Right lung (tissue), 10 donors: ENCODE measurements at places on chromosomes 5 and 9. TPM values are rescaled to one million over a fixed set of nuclear protein-coding genes. Genes with fewer than 3 reads are reported as not detected.

The HRH2 gene
- 7.3 TPM for polyA plus RNA-seq

The JADE2 gene
- polyA plus RNA-seq: 15.8 TPM

The SIT1 gene
- polyA plus RNA-seq: 0.40 TPM

The GSN gene
- polyA plus RNA-seq: 49.2 TPM

The SPATA31D4 gene
- polyA plus RNA-seq: not detected

The EIF4EBP3 gene
- polyA plus RNA-seq: 7.8 TPM

The CDH9 gene
- polyA plus RNA-seq: 0.23 TPM

The PTAR1 gene
- polyA plus RNA-seq: 39.6 TPM

The IL4 gene
- not detected for polyA plus RNA-seq

The IFT74 gene
- 35.5 TPM for polyA plus RNA-seq

The BTNL9 gene
- 12.4 TPM for polyA plus RNA-seq

The MCC gene
- polyA plus RNA-seq: 17.0 TPM

The C5 gene
- 54.6 TPM for polyA plus RNA-seq

The CAMK2A gene
- polyA plus RNA-seq: 5.8 TPM

The GPR151 gene
- not detected for polyA plus RNA-seq

The PCA3 gene
- polyA plus RNA-seq: 0.41 TPM

The EXOSC2 gene
- polyA plus RNA-seq: 42.1 TPM

The SLC1A3 gene
- polyA plus RNA-seq: 21.8 TPM

The INSL4 gene
- polyA plus RNA-seq: not detected

The ZNF883 gene
- polyA plus RNA-seq: 9.4 TPM

The CDH12 gene
- polyA plus RNA-seq: 4.4 TPM

The SPINK4 gene
- polyA plus RNA-seq: not detected

The FUBP3 gene
- polyA plus RNA-seq: 60.3 TPM

The STPG3 gene
- 0.74 TPM for polyA plus RNA-seq

The GFI1B gene
- 1.6 TPM for polyA plus RNA-seq

The RC3H2 gene
- 27.6 TPM for polyA plus RNA-seq

The TRPM3 gene
- 1.6 TPM for polyA plus RNA-seq

The FAM120AOS gene
- 58.4 TPM for polyA plus RNA-seq

The TAS2R1 gene
- polyA plus RNA-seq: not detected

The SLC34A1 gene
- not detected for polyA plus RNA-seq

The SOWAHA gene
- 0.05 TPM for polyA plus RNA-seq

The GLRA1 gene
- polyA plus RNA-seq: 0.09 TPM

The SLC4A9 gene
- 0.34 TPM for polyA plus RNA-seq

The C5orf63 gene
- polyA plus RNA-seq: 17.8 TPM

The B4GALT1 gene
- 81.6 TPM for polyA plus RNA-seq
